ENCODE measurements at places on chromosomes 5 and 9.

- no peaks in the 10 kb centered on the region for H3K36me3 ChIP-seq
- no peak for DNase-seq
- no peaks in the 10 kb centered on the region for H3K4me1 ChIP-seq
- no peak overlapping the region for H3K4me3 ChIP-seq
- H3K27me3 ChIP-seq = no peaks in the 10 kb centered on the region
Observed at GRCh38 chr5:16064135-16064893, 115.3 kb downstream of the MARCHF11 start.

DNA sequence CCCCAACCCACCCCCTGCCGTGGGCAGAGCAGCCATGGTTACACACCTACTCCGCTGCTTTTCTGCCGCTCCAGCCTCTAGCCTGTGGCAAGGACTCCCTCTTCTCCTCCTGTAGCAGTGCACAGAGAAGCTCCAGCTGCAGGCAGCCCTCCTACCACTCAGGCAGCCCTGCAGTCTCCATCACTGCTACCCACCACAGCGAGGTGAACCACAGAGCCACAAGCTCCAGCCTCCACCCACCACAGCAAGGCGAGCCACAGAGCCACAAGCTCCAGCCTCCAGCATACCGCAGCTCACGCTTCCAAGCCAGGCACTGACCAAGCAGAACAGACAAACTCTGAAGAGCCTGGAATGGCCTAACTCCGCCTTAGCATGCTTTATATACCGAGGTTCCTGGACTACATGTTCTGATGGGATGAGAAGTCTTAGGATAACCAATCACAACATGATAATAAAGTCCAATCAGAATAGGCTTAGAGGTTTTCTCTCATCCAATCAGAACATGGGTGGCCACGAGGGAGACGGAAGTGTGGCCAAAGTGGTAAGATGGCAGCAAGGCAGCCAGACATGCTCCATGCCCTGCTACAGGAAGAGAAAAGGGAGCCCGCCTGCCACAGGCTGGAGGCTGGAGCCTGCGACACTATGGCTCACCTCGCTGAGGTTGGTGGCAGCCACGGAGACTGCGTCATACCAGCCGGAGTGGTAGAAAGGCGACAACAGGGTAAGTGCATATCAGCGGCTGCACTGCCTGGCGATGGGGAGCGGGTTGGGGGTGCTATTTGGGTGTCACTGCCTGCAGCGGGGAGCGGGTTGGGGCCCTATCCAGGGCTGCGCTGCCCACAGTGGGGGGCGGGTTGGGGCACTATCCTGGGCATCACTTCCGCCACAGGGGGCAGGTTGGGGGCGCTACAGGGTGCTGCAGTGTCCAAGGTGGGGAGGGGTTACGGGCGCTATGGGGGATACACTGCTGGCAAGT lies 75.8 kb upstream of the PCAT7 start:
- H3K27me3 ChIP-seq = no peaks in the 10 kb centered on the region
- no peak overlapping the region for H3K27ac ChIP-seq
- H3K4me3 ChIP-seq = no peak overlapping the region
- DNase-seq = no peak

DNA sequence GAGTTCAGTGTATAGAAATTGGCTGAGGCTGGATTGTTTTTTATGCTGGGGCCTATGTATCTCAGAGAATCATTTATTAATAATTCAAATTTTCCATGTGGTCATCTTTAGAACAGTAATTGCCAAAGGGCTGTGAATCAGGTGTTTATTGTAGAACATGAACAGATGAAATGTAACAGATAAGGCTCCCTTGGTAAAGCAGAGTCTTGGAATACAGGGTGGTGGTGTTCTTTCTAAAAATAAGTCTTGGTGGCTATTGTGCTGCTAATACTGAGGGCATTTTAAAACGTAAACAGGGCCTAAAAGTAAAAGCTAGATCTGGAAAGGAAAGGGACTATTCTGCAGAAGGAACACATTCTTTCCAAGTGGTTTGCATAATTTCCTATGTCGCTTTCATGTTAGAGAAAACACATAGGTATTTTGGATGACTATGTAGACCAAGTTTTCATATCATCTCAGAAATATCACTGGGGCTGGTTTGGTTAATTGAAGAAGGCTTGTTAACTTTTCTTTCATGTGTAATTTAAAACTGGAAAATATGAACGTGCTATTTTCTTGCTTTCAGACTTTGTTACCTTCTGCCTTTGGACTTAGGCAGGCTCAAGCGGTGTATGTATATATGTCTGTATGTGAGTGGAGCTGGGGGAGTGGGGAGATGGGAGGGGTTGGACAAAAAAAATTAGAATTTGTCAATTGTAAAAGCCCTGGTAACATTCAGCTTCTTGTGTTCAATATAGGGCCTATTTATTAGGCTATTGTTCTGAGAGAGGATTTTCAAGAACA lies 119.9 kb upstream of the ANKRD55 start:
- DNase-seq = no peak
- no peak overlapping the region for H3K4me3 ChIP-seq
- H3K27ac ChIP-seq = no peak overlapping the region
- H3K36me3 ChIP-seq = no peaks in the 10 kb centered on the region
- H3K27me3 ChIP-seq = no peaks in the 10 kb centered on the region
- H3K4me1 ChIP-seq = peaks cover 19% of the 10 kb centered on the region

- H3K27ac ChIP-seq = no peak overlapping the region
- H3K4me1 ChIP-seq = no peaks in the 10 kb centered on the region
- H3K36me3 ChIP-seq = no peaks in the 10 kb centered on the region
- DNase-seq = no peak
- no peak overlapping the region for H3K4me3 ChIP-seq
Observed at GRCh38 chr5:161155451-161155850, 303.4 kb upstream of the ATP10B start.

DNA sequence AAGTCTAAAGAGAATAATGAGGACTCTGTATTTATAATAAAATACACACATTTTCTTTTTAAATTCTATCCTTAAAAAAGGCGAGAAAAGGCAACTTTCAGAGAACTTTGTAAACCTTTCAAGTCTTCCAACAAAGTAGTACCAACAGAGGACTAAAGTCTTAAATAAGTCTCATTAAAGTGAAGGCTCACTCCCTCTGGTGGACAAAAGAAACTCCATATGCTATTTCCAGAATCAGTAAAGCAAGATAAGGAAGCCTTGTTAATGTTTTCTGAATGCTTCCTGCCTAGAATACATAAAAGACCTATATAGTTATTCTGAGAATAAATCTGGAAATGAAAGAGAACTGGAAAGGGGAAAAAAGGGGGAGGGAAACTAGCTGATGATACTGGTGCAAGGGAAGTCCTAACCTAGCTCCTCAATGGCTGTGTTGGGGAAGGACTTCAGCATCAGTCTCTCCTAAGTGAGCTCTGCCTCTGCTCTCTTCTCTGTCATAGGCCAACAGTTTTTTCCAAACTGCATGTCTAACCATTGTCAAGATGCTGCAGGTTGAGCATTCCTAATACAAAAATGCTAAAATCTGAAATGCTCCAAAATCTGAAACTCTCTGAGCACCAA lies 7.2 kb downstream of the HMGCS1 start:
- no peaks in the 10 kb centered on the region for H3K27me3 ChIP-seq
- no peak overlapping the region for H3K27ac ChIP-seq
- no peak overlapping the region for H3K4me3 ChIP-seq
- DNase-seq = no peak

Data from left lung (tissue), 14 donors.